ENCODE measurements at places on chromosomes 6 and 20.

DNA sequence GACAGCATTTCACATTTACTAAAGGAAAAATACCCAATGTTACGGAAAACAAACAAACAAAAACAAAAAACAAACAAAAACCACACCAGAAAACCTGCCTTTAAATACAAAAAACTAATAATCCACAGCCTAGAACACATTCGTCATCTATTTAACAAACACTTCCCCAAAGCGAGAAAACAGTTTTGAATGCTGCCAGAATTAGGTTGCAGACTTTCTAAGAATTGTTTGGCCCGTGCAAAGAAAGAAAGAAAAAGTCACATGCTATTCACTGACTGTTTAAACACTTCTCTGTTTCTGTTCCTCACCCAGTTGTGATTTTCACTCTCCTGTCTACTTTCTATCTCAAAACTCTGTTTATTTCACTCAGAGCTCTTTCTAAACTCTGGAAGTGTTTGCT lies 52.5 kb downstream of the BCAS1 start:
- no peak for DNase-seq

DNA sequence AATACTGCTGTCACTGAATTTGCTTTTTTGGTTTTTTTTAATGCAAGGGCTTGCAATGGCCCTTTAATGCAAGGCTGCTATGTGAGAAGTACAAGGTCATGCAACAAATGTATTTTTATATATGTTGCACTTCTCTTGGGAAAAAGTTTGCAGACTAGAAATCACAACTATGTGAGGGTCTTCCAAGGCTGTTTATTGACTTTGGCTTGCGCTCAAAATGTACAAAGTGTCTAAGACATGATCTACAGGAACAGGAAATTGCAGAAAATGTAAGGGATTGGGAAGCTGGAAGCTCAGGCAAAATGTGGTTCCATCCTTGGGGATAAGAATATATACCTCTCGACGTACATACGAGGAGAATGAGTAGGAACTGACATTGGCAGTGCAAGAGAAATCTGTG lies 92.2 kb upstream of the F13A1 start:
- no peak for DNase-seq

GRCh38 chr6:79377888-79378348 lies 143.4 kb upstream of the HMGN3 start:
- no peak for DNase-seq

- peak; percentile 65 for DNase-seq
Measured at GRCh38 chr6:37783025-37783855, 36.3 kb upstream of the ZFAND3 start.

- no peak for DNase-seq
Measured at GRCh38 chr6:126804332-126805064, 314.0 kb upstream of the RSPO3 start.

- no peak for DNase-seq
Measured at GRCh38 chr6:21134356-21134755, 459.2 kb upstream of the SOX4 start.

GRCh38 chr6:41641352-41641925 lies 3.2 kb downstream of the MDFI start:
- peak; percentile 35 for DNase-seq

- no peak for DNase-seq
Measured at GRCh38 chr20:13283869-13284829, 63.1 kb downstream of the ISM1 start.

GRCh38 chr6:14852375-14852774 lies 393.5 kb upstream of the JARID2 start:
- no peak for DNase-seq

- no peak for DNase-seq
Measured at GRCh38 chr6:39439342-39440038, 117.0 kb upstream of the KCNK16 start.

DNA sequence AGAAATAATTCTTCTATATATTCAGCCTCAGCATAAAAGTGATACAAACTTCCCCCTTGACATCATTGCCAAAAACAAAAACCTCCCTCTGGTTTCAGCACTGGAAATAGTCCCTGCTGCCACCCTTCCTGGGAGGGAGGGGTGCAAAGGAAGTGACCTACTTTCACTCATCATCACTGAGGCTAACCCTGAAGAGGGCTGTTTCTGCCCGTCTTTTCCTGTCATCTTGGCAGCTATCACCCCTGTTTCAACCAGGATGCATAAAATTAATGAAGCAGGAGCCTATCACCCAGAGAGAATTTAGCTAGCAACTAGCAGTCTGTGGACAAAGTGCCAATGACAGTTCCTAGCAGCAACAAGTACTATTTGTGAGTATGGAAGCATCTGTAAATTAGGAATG lies 397.8 kb downstream of the LAMA2 start:
- DNase-seq = no peak

- no peak for DNase-seq
Measured at GRCh38 chr20:39269493-39270217, 307.5 kb downstream of the DHX35 start.

- DNase-seq = no peak
Measured at GRCh38 chr6:63140114-63140513, 71.2 kb upstream of the FKBP1C start.

GRCh38 chr6:131387562-131388447 lies 185.2 kb upstream of the ARG1 start:
- DNase-seq = no peak

GRCh38 chr6:110529355-110529754 lies 52.9 kb upstream of the SLC22A16 start:
- DNase-seq = no peak

DNA sequence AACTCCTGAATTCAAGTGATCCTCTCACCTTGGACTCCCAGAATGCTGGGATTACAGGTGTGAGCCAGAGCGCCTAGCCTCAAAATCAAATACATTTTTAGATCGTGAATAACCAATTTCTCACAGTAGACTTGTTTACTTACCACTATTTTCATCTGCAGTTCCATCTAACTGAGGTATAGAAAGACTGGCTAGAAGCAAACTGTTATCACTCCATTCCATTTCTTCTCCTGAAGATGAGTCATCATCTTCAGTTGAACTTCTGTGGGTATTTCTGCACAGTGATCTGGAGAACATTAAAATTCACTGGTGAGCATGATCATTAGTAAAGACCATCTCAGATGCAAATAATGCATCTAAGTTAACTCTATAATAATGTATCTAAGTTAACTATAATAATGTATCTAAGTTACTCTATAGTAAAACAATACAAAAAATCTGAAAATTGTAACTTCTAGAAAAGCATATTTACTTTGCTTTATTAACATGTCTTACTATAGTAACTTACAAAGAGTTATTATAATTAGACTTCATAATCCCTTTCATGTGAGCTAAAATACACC lies 105.4 kb downstream of the REV3L start:
- no peak for DNase-seq

DNA sequence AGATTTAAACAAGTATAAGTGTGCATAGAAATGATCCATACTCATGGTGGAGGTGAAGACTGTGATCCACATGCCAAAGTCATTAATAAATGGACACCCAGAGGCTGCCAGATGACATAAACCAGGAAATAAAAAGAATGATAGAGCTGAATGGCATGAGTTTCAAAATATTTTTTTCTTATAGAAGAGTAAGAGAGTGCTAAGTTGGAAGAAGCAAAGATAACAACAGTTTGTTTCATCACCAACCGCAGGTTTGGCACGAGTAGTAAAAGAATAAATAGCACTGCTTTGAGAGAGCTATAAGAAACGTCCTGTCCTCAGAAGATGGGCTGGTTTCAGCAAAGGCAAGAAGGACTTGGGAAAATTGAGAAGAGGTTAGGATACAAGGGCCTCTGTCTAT lies 246.9 kb downstream of the UBE3D start:
- no peak for DNase-seq

- no peak for DNase-seq
Measured at GRCh38 chr6:143150281-143150680, 89.6 kb downstream of the AIG1 start.

DNA sequence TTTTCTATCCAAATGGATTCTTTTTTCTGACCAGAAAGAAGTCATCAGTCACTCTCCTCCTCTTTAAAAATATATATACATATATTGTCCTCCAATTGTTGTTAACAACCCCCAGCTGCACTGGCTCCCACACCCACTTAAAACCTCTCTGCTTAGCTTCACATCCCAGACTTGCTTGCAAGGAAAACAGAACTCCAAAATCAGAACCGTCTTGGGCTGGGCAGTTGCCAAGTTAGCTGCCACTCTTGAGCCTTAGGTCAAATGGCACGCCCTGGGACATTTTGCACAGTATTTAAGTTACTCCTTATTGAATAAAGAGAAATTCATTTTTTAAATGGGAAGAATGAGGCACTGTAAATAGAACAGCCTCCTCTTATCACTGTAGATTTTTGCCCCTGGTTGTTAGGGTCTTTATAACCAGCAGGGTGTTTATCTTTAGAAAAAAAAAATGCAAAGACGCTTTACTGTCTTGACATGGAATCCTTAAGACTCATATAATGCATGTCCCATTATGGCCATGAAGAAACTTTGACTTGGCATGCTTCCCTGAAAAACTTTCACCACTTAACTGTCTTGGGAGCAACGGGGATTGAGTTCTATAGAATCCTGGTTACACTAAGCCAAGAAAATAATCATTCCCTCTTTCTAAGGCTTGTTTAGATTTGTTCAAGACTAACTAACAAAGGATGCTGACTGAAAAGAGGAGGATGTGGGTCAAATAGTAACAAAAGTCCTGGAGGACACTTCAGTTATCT lies 204.5 kb downstream of the ISM1 start:
- no peak for DNase-seq

- no peak for DNase-seq
Measured at GRCh38 chr6:119594907-119595306, 245.3 kb upstream of the MAN1A1 start.

GRCh38 chr6:1449896-1450295 lies 60.5 kb downstream of the FOXF2 start:
- DNase-seq = no peak

GRCh38 chr6:24957199-24957598 lies 21.4 kb upstream of the RIPOR2 start:
- DNase-seq = no peak

- no peak for DNase-seq
Measured at GRCh38 chr6:46103441-46104115, 26.2 kb upstream of the ENPP4 start.

DNA sequence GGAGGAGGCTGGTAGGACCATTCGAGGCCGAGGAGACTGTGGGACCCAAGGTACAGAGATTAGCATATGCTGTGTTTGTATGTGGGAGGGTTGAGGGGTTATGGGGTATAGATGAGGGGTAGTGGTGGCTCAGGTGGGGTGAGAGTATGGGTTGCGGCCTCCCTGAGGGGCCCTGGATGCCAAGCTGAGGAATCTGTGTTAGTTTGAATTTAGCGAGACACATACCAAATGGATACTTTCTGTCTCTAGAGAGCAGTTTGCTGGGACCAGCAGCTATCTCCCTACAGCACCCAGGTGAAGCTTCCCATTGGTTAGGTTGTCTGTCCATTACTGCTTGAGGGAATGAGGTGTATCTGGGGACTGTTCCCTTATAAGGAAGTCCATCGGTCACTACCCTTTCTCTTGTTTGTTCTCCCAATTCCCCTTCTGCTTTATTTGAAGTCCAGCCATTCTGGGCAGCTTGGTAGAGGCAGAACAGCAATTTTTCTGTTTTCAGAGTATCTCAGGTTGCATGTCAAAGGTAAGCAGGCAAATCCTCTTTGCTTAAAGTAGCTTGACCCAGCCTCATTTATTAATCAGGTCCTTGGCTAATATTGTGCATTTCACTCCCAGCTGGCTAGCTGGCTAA lies 15.2 kb downstream of the CHMP4B start:
- no peak for DNase-seq

- no peak for DNase-seq
Measured at GRCh38 chr20:57380081-57380750, 11.0 kb upstream of the RBM38 start.

DNA sequence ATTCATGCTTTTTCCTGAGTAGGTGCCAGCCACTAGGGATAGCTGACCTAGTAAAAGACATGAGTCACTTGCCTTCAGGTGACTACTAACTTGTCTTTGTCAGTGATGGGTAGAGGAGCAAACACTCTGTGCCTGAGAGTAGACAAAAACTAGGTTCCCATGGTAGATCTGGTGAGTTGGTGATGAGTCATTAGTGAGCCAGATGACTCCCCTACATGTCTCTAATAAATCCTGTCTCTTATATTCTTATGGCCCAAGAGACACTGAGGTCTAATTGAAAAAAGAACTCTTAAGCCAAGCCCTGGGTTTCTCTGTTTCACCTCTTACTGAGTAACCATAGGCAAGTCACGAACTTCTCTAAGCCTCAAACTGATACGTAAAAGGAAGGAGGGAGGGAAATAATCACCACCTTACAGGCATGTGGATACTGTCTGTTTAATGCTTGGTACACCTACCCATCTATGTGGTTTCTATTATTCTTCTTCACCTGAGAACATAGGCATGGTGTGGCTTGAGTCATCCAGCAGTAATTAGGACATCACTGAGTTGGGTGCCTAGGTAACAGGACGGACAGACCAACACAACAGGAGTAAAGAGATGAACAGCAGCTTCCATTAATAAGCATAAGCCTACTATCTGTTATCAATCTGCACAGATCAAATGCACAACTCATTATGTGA lies 20.3 kb downstream of the TTPAL start:
- no peak for DNase-seq

- no peak for DNase-seq
Measured at GRCh38 chr20:41615110-41615509, 3.1 kb downstream of the CHD6 start.

DNA sequence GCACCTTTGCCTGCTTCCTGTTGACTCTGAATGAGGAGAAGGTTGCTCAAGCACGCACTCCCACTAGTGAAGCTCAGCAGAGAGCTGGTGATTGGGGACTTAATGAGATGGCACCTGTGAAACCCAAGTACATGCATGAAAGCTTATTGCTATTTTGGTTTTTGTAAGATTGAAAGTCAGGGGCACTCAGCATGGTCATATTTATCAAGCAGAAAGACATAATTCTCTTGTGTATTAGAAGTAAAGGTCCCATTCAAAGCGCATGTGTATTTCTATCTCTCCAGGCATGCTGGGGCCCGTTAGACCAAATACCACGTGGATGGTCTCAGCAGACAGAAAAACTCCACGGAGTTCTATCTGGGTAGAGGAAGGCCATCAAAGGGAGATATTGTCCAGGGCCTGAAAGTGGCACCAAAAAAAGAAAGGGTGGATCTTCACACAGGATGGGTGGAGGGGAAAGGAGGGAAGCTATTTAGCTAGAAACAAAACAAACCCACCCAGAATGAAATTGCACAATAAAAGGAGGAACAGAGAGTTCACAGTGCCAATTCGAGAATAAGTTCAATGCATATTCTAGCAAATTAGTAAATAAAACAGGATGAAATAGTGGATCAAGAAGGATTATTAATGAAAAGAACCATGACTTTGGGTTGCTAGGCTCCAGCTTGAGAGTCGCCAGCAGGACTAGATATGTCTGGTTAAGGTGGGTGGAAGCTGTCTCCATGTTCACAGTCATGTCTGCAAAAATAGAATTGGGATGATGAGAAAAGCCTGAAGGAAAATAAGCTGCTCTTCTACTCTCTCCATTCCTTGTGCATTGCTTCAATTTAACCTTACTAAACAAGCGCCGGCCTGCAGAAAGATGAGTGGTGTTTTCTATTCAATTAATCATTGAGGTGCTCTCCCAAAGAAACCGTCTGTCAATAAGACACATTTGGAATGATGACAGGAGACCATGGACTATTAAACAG lies 224.9 kb upstream of the DTNBP1 start:
- no peak for DNase-seq

- no peak for DNase-seq
Measured at GRCh38 chr6:35273822-35274559, 14.5 kb downstream of the ZNF76 start.

Data from right forelimb (tissue), 1 donor.